ENCODE measurements at places on chromosomes 5 and 9. TPM values are rescaled to one million over a fixed set of nuclear protein-coding genes. Genes with fewer than 3 reads are reported as not detected.

Gene DOK3
- 5.8 TPM for total RNA-seq

- peaks cover 21% of the 10 kb centered on the region for H3K4me1 ChIP-seq
- peaks cover 13% of the 10 kb centered on the region for H3K36me3 ChIP-seq
- DNase-seq, result no peak
- no peaks in the 10 kb centered on the region for H3K27me3 ChIP-seq
Measured at GRCh38 chr5:10599862-10600284, 36.0 kb downstream of the ANKRD33B start.

DNA sequence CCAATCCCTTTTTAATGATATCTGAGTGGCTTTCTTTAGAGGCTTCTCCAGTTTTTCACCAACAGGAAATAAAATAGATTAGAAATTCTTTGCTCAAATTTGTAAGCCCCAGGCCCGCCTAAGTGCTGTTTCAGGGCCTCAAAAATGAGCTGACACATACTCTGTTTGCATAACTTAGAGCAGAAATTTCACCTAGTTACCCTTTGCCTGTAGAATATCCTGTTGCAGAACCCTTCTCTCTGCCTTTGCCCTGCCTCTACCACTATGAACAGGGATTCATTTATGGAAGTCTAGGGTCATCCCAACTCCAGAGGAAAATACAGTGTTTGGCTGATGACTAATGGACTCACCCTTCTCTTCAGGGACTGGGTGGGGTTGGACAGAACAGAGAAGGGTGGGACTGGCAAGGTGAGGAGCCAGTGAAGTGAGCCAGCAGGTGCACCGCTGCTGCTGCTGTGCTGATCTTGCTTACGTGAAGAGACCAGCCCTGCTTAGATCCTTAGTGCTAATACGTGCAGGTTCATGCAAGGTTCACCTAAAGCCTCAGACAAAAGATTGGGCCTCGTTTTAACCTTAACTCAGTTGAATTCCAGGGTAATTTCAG lies 22.8 kb downstream of the OSTF1 start:
- no peak overlapping the region for H3K4me3 ChIP-seq
- no peaks in the 10 kb centered on the region for H3K36me3 ChIP-seq
- DNase-seq, result no peak
- H3K27ac ChIP-seq, result peak overlapping the region; percentile 45

GRCh38 chr5:174145821-174146220 lies 100.3 kb downstream of the NSG2 start:
- peaks cover 77% of the 10 kb centered on the region for H3K27me3 ChIP-seq
- no peaks in the 10 kb centered on the region for H3K4me1 ChIP-seq
- DNase-seq, result no peak

DNA sequence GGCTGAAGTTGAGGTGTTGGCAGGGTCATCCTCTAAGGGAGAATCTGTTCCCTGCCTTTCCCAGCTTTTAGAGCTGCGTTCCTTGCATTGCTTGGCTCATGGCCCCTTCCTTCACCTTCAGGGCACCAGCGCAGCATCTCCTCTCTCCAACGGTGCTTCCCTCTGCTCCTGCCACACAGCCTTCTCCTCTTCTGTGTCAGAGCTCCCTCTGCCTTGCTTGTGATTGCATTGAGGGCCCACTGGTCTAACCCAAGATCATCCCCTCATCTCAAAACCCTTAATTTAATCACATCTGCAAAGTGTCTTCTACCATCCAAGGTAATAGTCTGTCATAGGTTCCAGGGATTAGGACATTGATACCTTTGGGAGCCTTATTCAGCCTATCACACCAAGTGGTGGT lies 205.7 kb upstream of the TBCA start:
- DNase-seq, result no peak
- H3K27ac ChIP-seq, result no peak overlapping the region
- no peaks in the 10 kb centered on the region for H3K36me3 ChIP-seq

Gene SMIM33
- total RNA-seq, result not detected

DNA sequence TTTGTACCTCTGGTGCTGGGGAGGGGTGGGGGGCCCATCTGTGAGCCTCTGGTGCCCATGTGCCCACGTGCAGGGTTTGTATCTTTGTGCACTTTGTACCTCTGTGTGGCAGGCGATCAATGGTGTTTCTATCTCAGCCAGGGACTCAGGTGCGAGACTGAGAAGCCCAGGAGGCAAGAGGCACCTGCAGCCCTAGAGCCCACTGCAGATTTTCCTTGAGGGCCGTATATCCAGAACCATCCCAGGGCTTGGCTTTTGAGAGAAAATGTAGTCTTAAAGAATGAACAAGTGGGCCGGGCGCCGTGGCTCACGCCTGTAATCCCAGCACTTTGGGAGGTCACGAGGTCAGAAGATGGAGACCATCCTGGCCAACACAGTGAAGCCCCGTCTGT lies 52.2 kb upstream of the KCNMB1 start:
- no peak overlapping the region for H3K27ac ChIP-seq
- H3K4me1 ChIP-seq, result no peaks in the 10 kb centered on the region
- H3K36me3 ChIP-seq, result no peaks in the 10 kb centered on the region
- peaks cover 27% of the 10 kb centered on the region for H3K27me3 ChIP-seq
- no peak overlapping the region for H3K4me3 ChIP-seq

- peaks cover 7% of the 10 kb centered on the region for H3K4me1 ChIP-seq
- no peaks in the 10 kb centered on the region for H3K36me3 ChIP-seq
- H3K27ac ChIP-seq, result no peak overlapping the region
- H3K4me3 ChIP-seq, result no peak overlapping the region
- no peaks in the 10 kb centered on the region for H3K27me3 ChIP-seq
- no peak for DNase-seq
Measured at GRCh38 chr5:153400931-153401330, 89.5 kb upstream of the GRIA1 start.

- H3K4me3 ChIP-seq, result no peak overlapping the region
- H3K27ac ChIP-seq, result no peak overlapping the region
- H3K27me3 ChIP-seq, result no peaks in the 10 kb centered on the region
- H3K4me1 ChIP-seq, result no peaks in the 10 kb centered on the region
Measured at GRCh38 chr9:74415995-74416394, 81.1 kb upstream of the RORB start.

DNA sequence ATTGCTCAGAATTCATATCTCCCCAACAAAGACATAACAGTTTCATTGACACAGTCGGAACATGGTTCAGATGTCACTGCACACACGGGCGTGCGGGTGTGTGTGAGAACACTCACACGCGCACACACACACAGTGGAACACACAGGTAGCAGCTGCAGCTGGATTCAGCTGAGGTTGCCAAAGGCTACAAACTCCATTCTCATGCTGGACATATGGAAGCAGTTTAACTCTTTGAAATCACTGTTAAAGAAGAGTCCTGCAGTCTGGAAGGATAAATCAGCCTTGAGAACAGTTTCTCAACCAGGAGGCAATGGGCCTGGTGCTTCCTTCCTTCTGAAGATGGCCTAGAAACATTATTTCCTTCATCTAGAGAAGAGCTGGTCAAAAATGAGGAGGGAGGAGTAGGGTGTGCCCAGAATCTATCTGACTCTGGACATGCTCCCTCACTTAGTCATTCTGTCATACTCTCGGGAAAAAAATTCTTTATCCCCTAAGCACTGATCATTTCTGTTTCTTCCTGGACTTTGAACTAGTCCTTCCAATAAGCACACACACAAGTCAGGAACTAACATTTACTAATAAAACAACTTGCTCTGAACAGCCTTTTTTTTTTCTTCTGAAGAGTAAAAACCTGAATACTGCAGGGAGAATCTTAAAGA lies 160.6 kb downstream of the ZDHHC21 start:
- no peak overlapping the region for H3K4me3 ChIP-seq
- no peak for DNase-seq
- H3K4me1 ChIP-seq, result peaks cover 37% of the 10 kb centered on the region
- peak overlapping the region; percentile 27 for H3K27ac ChIP-seq
- H3K36me3 ChIP-seq, result no peaks in the 10 kb centered on the region

DNA sequence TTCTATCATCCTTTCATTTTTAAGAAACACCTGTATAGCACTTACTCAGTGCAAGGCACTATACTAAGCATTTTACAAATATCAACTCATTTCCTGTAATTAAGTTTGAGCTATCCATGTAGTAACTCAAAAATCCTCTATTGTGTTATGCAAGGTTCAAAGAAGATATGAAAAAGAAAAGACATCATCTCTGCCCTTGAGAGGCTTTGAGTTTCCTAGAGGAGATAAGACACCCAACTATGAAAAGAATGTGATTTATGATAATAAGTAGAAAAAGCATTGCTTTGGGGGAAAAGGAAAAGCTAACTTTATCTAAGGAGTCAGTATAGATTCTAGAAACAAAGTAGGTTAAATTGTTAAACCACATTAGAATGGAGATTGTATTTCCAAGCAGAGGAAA lies 14.2 kb upstream of the ZNF608 start:
- peaks cover 8% of the 10 kb centered on the region for H3K4me1 ChIP-seq
- no peaks in the 10 kb centered on the region for H3K27me3 ChIP-seq
- no peaks in the 10 kb centered on the region for H3K36me3 ChIP-seq
- H3K4me3 ChIP-seq, result no peak overlapping the region
- no peak overlapping the region for H3K27ac ChIP-seq

- peaks cover 16% of the 10 kb centered on the region for H3K4me1 ChIP-seq
- no peak overlapping the region for H3K4me3 ChIP-seq
- H3K27ac ChIP-seq, result no peak overlapping the region
- H3K27me3 ChIP-seq, result peaks cover 84% of the 10 kb centered on the region
Measured at GRCh38 chr5:79109527-79110492, 1.8 kb upstream of the BHMT start.

Gene MED27
- 28.7 TPM for total RNA-seq

Gene MATR3
- 318 TPM for total RNA-seq

DNA sequence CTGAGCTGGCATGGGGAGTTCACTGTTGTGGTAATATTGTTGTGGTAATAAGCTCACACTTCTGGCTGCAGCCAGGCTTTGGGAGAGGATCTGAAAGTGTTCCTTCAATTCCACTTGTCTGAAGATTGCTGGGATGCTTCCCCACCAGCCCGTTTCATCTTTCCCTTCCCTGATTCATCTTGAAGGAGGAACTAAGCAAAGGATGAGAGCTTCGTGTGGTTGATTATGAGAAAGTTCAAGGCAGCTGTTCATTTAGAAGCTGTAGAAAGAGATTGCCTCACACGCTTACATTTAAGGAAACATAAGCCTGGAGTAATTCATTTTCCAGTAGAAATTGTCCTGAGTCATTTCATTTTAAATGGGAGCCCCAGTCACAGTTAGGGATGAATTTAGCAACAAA lies 122.4 kb upstream of the GAS1 start:
- H3K4me1 ChIP-seq, result peaks cover 12% of the 10 kb centered on the region
- no peaks in the 10 kb centered on the region for H3K36me3 ChIP-seq
- no peak overlapping the region for H3K4me3 ChIP-seq
- DNase-seq, result no peak

DNA sequence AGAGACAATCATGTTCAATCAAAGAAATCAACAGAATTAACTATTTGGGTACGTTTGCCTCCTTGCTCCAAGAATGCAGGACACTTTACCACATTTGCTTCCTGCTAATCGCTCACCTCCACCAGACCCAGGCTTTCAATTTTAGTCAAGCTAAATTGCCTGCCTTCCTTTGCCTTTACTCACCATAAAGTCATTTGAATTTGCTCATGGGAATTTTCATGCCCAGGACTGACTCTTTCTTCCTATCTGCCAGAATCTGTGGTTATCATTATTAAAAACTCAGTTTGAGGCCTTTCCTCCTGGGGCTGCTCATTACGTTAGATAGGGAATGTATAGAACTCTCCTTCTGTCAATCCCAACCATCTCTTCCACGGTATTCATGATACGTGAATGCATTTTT lies 1935.3 kb upstream of the WWC1 start:
- DNase-seq, result no peak
- H3K27ac ChIP-seq, result no peak overlapping the region
- no peak overlapping the region for H3K4me3 ChIP-seq

DNA sequence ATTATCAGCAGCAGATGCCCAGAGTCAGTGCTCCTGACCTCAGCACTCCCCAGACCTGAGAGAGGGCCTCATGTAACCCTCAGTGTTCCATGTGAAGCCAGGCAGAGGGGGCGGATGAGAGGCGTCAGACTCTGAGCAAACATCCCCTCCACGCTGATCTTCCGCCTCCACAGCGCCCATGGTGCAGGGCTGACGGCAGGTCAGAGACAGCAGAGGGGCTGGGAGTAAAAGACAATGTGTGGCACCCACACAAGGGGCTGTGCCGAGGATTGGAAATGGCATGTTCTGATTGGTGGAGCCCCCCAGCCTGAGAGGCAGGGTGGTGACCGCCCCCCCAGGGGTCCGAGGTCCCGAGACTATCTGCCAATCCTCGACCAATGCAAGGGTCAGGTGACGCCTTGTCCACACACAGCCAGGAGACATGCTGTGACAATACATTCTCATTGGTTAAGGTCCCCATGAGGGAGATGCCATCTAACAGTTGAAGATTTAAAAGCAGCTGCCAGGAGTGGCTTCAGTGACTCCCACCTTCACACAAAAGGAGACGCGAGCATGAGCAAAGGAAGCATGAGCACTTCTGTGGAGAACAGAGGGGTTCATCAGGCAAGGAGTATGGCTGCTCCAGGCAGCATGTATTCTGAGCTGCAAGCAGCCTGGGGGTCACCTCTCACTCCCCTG lies 19.3 kb upstream of the SLC25A51 start:
- peaks cover 32% of the 10 kb centered on the region for H3K4me1 ChIP-seq
- H3K27me3 ChIP-seq, result no peaks in the 10 kb centered on the region
- no peak overlapping the region for H3K4me3 ChIP-seq
- DNase-seq, result no peak
- H3K27ac ChIP-seq, result peak overlapping the region; percentile 30

Gene SGTB
- total RNA-seq, result 6.4 TPM

- H3K27ac ChIP-seq, result peak overlapping the region; percentile 2
- H3K4me3 ChIP-seq, result no peak overlapping the region
- H3K27me3 ChIP-seq, result no peaks in the 10 kb centered on the region
- H3K36me3 ChIP-seq, result no peaks in the 10 kb centered on the region
- no peak for DNase-seq
- peaks cover 7% of the 10 kb centered on the region for H3K4me1 ChIP-seq
Measured at GRCh38 chr9:91246846-91247245, 114.9 kb downstream of the AUH start.

DNA sequence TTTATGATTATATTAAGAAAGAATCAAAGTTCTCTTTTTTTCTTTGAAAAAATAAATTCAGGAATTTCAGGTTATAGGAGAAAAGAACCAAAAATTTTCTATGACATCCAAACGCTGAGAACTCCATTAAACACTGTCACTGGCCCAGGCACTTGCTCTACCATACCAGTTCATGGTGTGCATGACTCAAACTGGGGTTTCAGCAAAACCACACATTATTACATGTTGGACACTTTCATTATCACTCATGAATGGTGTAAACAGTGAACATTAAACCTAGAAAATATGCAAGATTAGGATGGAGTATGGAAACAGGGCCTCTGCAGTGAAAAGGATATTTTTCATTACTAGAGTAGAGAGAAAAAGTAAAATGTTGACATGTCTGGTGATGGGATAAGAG lies 369.9 kb upstream of the FAM174A start:
- no peaks in the 10 kb centered on the region for H3K36me3 ChIP-seq
- no peaks in the 10 kb centered on the region for H3K27me3 ChIP-seq
- no peak overlapping the region for H3K4me3 ChIP-seq

GRCh38 chr5:139808481-139809330 lies 13.1 kb downstream of the PSD2 start:
- H3K27me3 ChIP-seq, result peaks cover 75% of the 10 kb centered on the region
- no peaks in the 10 kb centered on the region for H3K4me1 ChIP-seq
- H3K36me3 ChIP-seq, result no peaks in the 10 kb centered on the region
- H3K4me3 ChIP-seq, result no peak overlapping the region
- no peak overlapping the region for H3K27ac ChIP-seq

Gene CD274
- 0.29 TPM for total RNA-seq

Gene PTGES2
- 70.0 TPM for total RNA-seq

Gene SLC46A2
- not detected for total RNA-seq

All from mesothelial cell of epicardium (in vitro differentiated cells).